Fibroblast of skin of abdomen (primary cell): ENCODE measurements at places on chromosomes 5 and 9.

GRCh38 chr9:131728961-131729360, 10.9 kb downstream of the RAPGEF1 start:
- DNase-seq: no peak

DNA sequence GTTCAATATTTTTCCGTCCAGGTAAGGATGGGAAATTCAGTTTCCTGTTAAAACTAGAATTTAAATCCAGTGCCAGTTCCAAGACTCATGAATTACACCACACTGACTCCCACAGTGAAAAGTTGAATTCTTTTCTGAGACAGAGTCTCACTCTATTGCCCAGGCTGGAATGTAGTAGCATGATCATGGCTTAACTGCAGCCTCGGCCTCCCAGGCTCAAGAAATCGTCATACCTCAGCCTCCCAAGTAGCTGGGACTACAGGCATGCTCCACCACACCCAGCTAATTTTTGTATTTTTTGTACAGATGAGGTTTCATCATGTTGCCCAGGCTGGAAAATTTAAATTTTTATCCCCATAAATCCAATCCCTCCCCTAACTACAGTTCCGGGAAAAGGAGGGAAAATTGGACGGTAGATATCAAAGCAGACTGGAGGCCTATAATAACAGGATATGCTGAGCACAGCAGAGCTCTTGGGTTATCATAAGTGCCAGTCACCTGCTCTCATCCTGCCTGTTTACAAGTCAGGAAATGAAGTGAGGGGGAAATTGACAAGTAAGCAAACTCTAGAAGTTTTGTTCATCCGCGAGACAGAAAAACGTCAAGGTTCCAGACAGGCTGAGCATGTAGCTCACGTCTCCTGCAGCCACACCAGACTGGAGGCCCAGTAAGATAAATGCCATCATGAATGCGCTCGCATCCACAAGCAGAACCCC, 105.7 kb downstream of the UGCG start:
- DNase-seq: no peak

DNA sequence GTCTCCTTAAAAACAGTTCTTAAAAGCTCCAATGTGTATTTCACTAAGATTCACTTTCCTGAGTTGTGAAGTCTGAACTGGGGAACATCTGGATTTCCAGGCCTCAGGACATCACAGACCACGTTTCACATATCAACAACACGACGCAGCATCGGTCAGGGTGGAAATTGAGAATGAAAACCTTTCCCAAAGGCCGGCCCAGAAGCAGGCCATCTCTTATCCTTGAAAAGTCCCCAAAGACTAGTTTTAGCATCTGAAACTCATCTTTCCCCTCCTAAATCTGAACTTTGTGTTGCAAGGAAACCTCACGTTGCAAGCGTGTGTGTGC, 96.4 kb upstream of the COL5A1 start:
- peak; percentile 51 for DNase-seq

- DNase-seq: no peak
Measured at GRCh38 chr9:86064220-86064619, 35.1 kb downstream of the GOLM1 start.

GRCh38 chr5:142183561-142183960, 75.0 kb downstream of the NDFIP1 start:
- no peak for DNase-seq

DNA sequence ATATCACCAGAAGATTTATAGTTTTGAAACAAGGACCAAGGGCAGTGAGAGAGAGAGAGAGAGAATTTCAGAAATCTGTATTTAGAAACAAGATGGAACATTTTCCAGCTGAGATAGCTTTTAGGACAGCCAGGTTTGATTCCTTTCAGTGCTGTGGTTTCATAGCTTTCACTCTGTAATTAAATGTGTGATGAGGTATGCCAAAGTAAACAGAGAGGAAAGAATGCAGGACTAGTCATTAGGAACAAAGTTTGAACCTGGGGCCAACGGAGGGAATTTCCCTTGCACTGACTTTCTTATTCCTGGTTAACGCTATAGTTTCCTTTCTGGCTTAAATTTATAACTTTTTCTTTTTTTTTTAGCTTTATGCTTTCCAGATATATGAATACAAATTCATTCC, 10.0 kb upstream of the CCL28 start:
- peak; percentile 34 for DNase-seq

DNA sequence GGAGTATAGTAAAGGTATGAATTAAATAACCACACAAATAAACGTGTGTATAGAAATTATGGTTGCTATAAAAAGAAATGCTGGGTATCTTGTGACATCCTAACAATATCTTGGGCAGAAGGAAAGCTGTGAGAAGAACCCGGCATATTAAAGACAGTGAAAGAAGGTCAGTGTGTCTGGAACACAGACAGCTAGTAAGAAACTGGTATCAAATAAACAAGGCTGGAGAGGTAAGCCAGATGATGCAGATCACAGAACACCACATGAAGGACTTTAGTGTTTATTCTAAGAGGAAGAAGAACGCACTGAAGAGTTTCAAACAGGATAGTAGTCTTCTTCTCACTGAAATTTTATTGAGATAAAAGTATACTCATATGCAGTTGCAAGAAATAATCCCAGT, 24.4 kb downstream of the TMEM245 start:
- DNase-seq: no peak

- DNase-seq: no peak
Measured at GRCh38 chr5:51202161-51202560, 181.1 kb upstream of the ISL1 start.

- DNase-seq: no peak
Measured at GRCh38 chr5:125261505-125262250, 515.2 kb upstream of the ZNF608 start.
